ENCODE measurements at places on chromosomes 4 and X.
A peak's percentile ranks its signal among the peaks of the same experiment; 100 is the strongest.

DNA sequence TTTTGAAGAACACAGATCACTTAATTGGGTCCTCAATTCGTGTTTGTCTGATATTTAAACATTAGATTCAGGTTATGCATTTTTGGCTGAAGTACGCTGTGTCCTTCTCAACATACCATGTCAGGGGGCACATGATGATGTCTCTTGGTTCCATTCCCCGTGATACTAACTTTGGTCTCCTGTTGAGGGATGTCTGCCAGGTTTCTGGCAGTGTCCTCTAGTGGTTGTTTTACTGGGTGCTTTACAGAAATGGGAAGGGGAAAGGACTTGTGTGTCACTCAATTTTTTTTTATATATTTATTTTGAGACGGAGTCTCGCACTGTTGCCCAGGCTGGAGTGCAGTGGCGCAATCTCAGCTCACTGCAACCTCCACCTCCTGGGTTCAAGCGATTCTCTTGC is 58.2 kb downstream of the WWC2 start:
- H3K4me1 ChIP-seq = no peaks in the 10 kb centered on the region
- no peaks in the 10 kb centered on the region for H3K36me3 ChIP-seq
- no peak overlapping the region for H3K4me3 ChIP-seq

GRCh38 chrX:150573702-150574101 is 5.3 kb downstream of the MTM1 start:
- no peak overlapping the region for H3K27ac ChIP-seq
- no peak for DNase-seq
- H3K36me3 ChIP-seq = no peaks in the 10 kb centered on the region
- H3K27me3 ChIP-seq = no peaks in the 10 kb centered on the region
- H3K4me3 ChIP-seq = no peak overlapping the region
- H3K4me1 ChIP-seq = peaks cover 25% of the 10 kb centered on the region

GRCh38 chr4:41212616-41213203 is 1.6 kb downstream of the APBB2 start:
- no peaks in the 10 kb centered on the region for H3K36me3 ChIP-seq
- no peaks in the 10 kb centered on the region for H3K4me1 ChIP-seq
- no peak overlapping the region for H3K4me3 ChIP-seq

DNA sequence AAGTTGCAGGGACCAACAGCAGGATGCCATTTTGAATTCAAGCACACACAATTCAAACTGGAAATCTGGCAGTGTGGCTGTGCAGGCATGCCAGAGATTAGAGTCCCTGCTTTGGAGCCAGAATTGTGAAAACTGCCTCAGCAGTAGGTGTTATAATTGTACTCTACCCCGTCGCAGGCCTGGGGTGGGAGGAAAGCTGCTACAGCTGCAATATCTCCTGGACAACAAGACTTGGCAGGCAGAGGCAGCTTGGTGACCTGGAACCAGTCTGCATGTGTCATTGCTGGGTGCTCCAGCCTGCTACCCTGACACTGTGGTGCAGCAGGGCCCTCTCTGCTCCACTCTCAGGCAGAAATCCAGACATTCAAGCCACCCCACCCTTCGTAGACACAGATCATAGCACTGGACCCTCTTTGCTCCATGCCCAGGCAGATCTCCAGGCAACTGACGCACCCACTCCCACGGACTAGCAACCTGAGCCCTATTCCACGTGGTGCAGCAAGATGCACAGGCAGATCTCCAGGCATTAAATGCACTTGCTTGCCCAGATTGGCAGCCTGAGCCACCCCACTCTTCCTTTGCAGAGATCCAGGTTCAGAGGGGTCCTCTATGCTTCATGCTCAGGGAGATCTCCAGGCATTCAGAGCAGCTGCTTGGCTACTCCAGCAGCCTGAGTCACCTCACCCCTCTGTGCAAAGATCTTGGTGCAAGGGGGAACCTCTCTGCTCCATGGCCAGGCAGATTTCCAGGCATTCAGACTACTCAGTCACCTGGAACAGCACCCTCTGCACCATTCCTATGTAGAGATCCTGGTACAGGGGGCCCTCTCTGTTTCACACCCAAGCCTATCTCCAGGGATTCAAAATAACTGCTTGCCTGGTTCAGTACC is 140.5 kb downstream of the LRBA start:
- no peaks in the 10 kb centered on the region for H3K27me3 ChIP-seq
- H3K27ac ChIP-seq = no peak overlapping the region
- H3K4me3 ChIP-seq = no peak overlapping the region
- no peaks in the 10 kb centered on the region for H3K4me1 ChIP-seq
- H3K36me3 ChIP-seq = peaks cover 11% of the 10 kb centered on the region

DNA sequence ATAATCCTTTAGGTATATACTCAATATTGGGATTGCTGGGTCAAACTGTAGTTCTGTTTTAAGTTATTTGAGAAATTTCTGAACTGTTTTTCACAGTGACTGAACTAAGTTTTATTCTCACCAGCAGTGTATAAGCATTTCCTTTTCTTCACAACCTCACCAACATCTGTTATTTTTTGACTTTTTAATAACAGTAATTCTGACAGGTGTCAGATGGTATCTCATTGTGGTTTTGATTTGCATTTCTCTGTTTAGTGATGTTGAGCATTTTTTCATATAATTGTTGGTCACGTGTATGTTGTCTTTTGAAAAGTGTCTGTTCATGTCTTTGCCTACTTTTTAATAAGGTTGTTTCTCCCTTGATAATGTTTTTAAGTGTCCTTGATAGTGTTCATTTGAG is 112.6 kb downstream of the LINC00632 start:
- no peaks in the 10 kb centered on the region for H3K27me3 ChIP-seq
- H3K27ac ChIP-seq = no peak overlapping the region

GRCh38 chr4:7389101-7389701 is 45.5 kb downstream of the PSAPL1 start:
- no peak overlapping the region for H3K4me3 ChIP-seq
- peaks cover 38% of the 10 kb centered on the region for H3K27me3 ChIP-seq
- no peaks in the 10 kb centered on the region for H3K4me1 ChIP-seq
- no peak overlapping the region for H3K27ac ChIP-seq

DNA sequence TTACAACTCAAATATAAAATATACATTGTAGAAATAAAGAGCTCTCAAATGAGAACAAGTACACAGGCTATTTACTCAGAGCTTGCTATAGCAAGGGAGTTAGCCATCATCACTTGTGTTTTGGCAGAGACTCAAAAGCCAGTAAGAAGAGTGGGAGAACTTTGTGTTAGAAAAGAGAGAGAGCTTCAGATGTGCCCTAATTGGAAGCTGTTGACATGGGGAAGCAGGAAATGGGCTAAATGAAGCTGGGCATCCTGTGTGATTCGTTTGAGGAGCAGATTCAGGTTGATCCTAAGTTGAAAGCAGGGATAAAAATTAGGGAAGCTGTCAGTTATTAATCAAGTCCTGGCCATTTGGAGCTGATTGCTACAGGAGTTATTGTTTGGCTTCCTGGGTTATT is 207.4 kb upstream of the MAOA start:
- H3K27ac ChIP-seq = no peak overlapping the region
- no peak overlapping the region for H3K4me3 ChIP-seq
- no peaks in the 10 kb centered on the region for H3K27me3 ChIP-seq
- H3K36me3 ChIP-seq = no peaks in the 10 kb centered on the region
- no peak for DNase-seq

DNA sequence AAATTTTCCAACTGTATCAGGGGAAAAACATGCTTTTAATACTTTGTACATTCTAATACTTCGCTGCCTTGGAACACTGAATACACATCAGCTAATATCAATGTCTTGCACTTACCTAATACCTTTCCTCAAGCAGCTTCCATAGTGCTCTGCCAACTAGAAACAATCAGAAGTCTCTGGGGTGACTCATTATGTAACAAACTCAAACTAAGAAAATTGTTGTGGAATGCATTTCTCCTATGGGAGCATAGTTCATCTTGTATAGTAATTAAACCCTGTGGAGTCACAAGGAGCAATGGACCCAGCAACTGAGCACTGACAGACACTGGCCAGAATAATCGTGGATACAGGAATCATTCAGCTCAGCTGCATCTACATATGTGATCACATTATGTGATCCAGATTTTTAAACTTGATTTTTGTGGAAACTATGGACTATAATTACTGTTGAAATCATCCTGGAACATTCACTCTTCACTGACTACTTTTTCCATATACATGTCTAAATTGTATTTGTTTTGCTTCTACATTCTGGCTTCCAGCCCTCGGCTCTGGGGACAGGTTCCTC is 496.9 kb downstream of the TMA16 start:
- no peak for DNase-seq
- H3K27me3 ChIP-seq = no peaks in the 10 kb centered on the region
- H3K36me3 ChIP-seq = no peaks in the 10 kb centered on the region
- no peak overlapping the region for H3K27ac ChIP-seq
- no peak overlapping the region for H3K4me3 ChIP-seq

GRCh38 chrX:37685381-37686359 is at the start of gene XK:
XK (plus strand) TSS chrX:37685791; CDS start chrX:37685962, 171 bp downstream.
- no peaks in the 10 kb centered on the region for H3K27me3 ChIP-seq
- DNase-seq = peak; percentile 77
- peaks cover 10% of the 10 kb centered on the region for H3K4me1 ChIP-seq
- H3K36me3 ChIP-seq = no peaks in the 10 kb centered on the region
- H3K4me3 ChIP-seq = peak within 1 kb of the TSS; percentile 54
- peak within 1 kb of the TSS; percentile 90 for H3K27ac ChIP-seq

- H3K4me1 ChIP-seq = no peaks in the 10 kb centered on the region
- no peak overlapping the region for H3K27ac ChIP-seq
- no peaks in the 10 kb centered on the region for H3K27me3 ChIP-seq
- no peak overlapping the region for H3K4me3 ChIP-seq
Observed at GRCh38 chrX:118764122-118764521, 36.7 kb downstream of the IL13RA1 start.

DNA sequence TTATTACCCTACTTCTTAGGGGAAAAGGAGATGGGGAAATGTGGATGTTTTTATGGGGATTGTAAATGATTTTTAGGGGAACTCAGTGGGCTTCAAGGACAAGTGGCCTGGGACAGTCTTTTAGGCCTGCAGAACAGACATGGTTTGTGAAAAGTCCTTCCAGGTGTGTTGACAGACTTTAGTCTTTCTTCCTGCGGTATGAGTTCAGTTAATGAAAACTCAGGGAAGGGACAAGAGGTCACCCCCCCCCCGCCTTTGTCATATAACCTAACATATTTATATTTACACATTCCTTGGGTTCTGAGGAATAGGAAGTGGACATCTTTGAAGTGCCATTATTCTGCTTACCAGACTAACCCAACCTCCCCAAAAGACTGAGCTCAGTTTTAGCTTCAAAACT is 31.8 kb downstream of the METAP1 start:
- no peak overlapping the region for H3K4me3 ChIP-seq
- no peak overlapping the region for H3K27ac ChIP-seq
- H3K4me1 ChIP-seq = peaks cover 3% of the 10 kb centered on the region
- peaks cover 30% of the 10 kb centered on the region for H3K36me3 ChIP-seq

GRCh38 chr4:170005472-170005871 is 20.7 kb downstream of the MFAP3L start:
- no peaks in the 10 kb centered on the region for H3K27me3 ChIP-seq
- H3K4me3 ChIP-seq = no peak overlapping the region
- no peak overlapping the region for H3K27ac ChIP-seq
- DNase-seq = no peak
- peaks cover 13% of the 10 kb centered on the region for H3K4me1 ChIP-seq

DNA sequence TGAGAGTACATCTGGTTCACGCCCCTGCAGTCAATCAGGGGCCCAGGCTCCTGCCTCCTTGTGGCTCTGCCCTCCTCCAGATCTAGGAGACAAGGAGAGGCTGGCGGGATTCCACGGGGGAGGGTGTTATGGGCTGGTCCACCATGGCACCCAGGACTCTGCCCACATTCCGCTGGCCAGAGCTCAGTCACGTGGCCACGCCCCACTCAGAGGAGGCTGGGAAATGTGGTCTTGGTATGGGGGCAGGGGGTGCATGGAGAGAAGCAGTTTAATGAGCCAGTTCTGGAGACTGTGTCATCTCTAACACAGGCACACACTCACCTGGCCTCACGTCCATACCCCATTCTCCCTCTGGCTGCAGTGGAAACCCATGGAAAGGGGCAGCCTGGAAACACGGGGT is 31.5 kb upstream of the PSAPL1 start:
- no peaks in the 10 kb centered on the region for H3K36me3 ChIP-seq
- H3K4me3 ChIP-seq = no peak overlapping the region
- peak; percentile 16 for DNase-seq
- H3K27me3 ChIP-seq = no peaks in the 10 kb centered on the region
- H3K27ac ChIP-seq = no peak overlapping the region
- no peaks in the 10 kb centered on the region for H3K4me1 ChIP-seq

GRCh38 chr4:113838460-113838859 is 76.9 kb upstream of the CAMK2D start:
- no peaks in the 10 kb centered on the region for H3K36me3 ChIP-seq
- H3K27ac ChIP-seq = no peak overlapping the region
- H3K4me1 ChIP-seq = no peaks in the 10 kb centered on the region
- no peak for DNase-seq

DNA sequence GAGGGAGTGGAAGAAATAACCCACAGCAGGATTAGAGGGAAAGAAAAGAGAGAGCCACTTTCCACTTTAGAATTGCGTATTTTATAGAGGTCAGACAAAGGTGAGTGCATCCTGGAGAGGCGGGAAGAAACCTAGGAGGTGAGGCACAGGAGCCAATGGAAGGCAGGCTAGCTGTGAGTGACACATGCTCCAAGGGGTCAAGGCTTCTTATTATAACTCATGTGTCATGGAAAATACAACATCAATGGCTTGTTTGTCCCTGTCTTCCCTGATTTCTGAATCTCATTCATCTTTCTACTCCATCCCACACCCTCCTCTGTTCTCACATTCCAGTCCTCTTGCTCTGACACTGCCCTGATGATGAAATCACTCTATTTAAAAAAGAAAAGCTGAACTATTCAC is 14.4 kb downstream of the ANXA3 start:
- H3K4me3 ChIP-seq = no peak overlapping the region
- no peaks in the 10 kb centered on the region for H3K4me1 ChIP-seq
- no peak overlapping the region for H3K27ac ChIP-seq
- no peaks in the 10 kb centered on the region for H3K36me3 ChIP-seq
- no peaks in the 10 kb centered on the region for H3K27me3 ChIP-seq

GRCh38 chrX:100911731-100912130 is 17.0 kb downstream of the XKRX start:
- H3K27ac ChIP-seq = no peak overlapping the region
- H3K4me3 ChIP-seq = no peak overlapping the region
- DNase-seq = no peak

DNA sequence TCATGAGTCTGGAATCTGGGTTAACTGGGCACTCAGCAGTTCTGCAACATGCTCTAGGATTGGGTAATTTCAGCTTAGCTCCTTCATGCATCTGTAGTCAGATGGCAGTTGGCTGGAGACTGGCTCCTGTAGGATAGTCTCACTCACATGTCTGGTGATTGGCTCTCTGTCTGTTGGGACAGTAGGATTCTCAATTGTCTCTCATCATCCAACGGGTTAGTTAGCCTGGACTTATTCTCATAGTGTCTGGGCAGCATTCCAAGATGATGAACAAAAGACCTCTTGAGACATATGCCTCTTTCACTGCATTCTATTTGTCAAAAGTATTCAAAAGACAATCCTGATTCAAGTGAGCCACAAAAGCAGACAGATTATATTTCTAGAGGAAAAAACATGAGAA is 795.6 kb upstream of the GALNTL6 start:
- DNase-seq = no peak
- H3K27me3 ChIP-seq = no peaks in the 10 kb centered on the region
- no peaks in the 10 kb centered on the region for H3K4me1 ChIP-seq
- no peaks in the 10 kb centered on the region for H3K36me3 ChIP-seq
- no peak overlapping the region for H3K4me3 ChIP-seq
